NCI-H2107 (cell line): ENCODE measurements at places on chromosomes 1 and 21.

DNA sequence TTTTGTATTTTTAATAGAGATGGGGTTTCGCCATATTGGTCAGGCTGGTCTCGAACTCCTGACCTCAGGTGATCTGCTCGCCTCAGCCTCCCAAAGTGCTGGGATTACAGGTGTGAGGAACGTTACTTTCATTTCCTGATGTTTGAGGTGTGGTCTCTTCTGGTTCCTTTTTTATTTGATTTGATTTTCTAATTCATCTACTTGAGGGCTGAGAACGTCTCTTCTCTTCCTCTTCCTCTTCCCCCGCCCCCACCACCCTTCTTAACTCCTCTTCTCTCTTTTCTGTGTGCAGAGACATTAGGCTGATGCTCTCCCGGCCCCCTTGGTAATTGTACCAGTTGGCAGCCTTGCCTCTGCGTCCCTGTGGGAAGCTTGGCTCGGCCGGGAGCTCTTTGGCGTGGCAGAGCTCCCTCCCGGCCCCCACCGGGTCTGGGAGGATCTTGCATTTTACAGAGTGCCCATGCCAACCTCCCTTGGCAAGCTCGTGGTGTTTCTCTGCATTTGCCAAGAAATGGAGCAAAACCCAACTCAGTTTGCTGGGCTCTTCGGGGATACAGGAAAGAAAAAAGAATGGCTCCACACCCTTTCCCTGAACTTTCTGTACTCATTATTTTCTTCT lies 19.9 kb downstream of the CRYAA start:
- no peak for DNase-seq

- DNase-seq, result no peak
Measured at GRCh38 chr1:15965228-15965767, 10.6 kb downstream of the ZBTB17 start.

DNA sequence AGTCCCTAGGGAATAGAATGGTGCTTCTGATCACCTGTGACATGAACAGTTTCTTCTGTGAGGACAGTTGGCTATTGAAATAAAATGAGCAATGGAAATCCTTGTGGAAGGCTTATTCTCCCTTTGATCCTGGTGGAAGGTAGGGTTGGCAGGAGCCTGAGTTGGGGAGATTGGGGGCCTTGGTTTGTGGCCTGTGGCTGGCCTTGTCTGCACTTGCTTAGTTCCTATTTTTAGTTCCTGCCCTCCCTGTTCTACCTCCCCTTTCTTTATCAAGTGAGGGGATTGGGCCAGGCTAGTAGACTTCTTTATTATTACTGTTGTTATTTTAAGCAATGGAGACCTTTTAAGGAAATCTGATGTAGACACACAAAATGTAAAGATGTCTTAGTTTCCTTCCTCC lies 8.2 kb downstream of the DMRTB1 start:
- no peak for DNase-seq

GRCh38 chr1:193079187-193079586 lies 19.8 kb downstream of the RO60 start:
- no peak for DNase-seq

GRCh38 chr21:31988492-31989290 lies 115.9 kb downstream of the HUNK start:
- DNase-seq, result no peak

GRCh38 chr1:113990961-113991360 lies 11.7 kb downstream of the OLFML3 start:
- no peak for DNase-seq

GRCh38 chr1:43220905-43221778 lies 48.6 kb upstream of the TMEM125 start:
- DNase-seq, result no peak

DNA sequence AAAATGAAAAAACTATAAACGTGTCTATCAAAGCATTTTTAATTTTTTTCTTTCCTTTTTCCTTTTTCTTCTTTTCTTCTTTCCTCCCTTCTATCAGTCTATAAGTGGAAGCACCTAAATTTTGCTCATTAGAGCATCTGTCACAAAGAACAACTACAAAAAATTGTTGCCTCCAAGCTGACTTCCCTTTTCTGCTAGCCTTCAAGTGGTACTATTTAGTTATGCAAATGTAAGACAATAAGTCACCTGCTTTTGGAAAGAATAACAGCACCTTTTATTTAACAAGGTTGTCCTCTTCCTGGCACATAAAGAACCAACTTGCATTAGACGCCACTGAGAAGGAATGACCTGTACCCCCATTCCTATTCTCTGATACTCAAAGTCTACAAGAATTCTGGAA lies 45.0 kb upstream of the C1orf53 start:
- no peak for DNase-seq

- no peak for DNase-seq
Measured at GRCh38 chr1:63321785-63322113, 618 bp upstream of the FOXD3 start.
